CD4-positive, alpha-beta T cell treated with Interleukin-21 for 1 hour (primary cell): ENCODE measurements at places on chromosomes 2 and 18.

DNA sequence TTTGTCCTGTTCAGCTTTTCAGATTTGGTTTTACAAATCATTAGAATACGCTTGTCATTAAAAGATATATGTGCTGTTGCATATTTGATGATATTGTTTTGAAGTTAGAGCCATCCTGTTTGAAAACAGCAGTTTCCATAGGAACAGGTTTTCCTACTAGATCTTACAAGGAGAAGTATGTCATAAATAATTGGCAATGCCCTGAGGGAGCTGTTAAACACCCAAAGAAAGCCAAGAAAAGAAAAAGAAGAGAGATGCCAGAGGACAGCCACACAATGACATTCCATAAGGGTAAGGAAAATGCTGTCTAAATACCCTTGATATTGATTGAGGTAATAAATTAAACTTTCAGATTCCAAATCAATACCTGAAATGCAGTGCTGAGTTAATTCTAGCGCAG lies 392.2 kb upstream of the CRIM1 start:
- no peak for DNase-seq

DNA sequence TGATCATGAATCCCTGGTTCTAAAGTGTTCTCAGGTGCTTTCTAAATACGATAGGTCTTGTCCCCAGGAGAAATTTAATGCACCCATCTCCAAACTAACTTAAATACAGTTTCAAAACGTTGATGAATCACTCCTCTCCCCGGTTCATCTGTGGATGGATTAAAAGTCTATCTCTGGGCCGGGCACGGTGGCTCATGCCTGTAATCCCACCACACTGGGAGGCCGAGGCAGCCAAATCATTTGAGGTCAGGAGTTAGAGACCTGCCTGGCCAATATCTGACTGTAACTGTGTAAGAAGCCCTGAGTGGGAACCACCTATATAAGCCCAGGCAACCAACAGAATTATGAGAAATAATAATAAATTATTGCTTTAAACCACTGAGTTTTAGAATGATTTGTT lies 78.7 kb downstream of the LONRF2 start:
- no peak for DNase-seq

- DNase-seq: no peak
Observed at GRCh38 chr18:65746936-65747335, 3.9 kb upstream of the CDH7 start.

- DNase-seq: no peak
Observed at GRCh38 chr2:55914786-55915185, 8.8 kb downstream of the EFEMP1 start.

DNA sequence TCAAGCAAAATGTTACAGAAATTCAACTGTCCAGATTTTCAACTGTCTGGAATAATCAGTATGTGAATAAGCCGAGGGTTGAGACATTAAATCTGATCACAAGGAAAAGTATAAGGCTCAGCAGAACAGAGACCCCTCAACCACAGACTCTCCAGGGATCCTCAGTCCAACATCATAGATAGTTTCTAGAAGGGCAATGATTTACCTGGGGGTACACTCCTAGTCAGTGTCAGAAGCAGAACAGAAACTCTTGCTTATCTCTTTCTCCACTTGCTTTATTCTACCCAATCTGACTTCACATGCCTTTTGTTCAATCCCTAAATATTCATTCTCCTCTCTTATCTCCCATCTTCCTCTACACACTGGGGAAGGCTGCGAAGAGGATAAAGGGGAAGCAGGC lies 36.4 kb downstream of the ICOS start:
- no peak for DNase-seq

DNA sequence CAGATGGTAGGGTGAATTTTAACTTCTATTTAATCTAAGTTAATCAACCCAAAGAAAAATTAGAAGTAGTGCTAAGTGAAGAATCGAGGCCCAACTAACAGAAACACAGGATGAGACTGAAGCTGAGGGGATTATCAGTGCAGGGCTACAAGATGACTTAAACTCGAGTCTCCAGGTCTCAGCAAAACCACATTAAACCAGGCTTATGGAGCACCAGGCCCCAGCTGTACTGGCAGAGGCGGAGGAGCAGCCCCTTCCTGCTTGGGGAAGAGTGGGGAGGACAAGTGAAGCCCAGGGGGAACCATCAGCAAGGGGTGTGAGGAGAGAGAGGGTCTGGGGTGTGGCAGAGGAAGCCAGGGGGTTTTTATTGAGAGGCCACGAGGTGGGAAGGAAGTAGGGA lies 135.9 kb upstream of the EPAS1 start:
- no peak for DNase-seq

GRCh38 chr18:332721-333510 lies 65.1 kb upstream of the THOC1 start:
- no peak for DNase-seq

DNA sequence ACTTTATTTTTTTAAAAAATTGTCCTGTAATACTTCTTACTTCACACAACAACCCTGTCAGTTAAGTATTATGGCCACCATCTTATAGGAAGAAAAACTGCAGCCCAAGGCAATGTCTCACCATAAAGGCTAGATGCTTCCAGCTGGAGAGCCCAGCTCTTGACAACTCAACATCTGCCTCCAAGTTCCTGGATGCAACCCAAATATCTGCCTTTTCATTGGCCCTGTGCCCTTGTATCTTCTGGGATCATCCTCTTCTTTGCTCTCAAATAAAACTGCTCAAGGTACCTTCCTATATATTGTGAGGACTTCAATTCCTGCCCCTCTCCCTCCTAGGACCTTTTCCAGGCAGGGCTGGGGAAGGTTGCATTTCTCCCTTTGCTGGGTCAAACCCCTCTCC lies 69.5 kb downstream of the BIN1 start:
- no peak for DNase-seq

DNA sequence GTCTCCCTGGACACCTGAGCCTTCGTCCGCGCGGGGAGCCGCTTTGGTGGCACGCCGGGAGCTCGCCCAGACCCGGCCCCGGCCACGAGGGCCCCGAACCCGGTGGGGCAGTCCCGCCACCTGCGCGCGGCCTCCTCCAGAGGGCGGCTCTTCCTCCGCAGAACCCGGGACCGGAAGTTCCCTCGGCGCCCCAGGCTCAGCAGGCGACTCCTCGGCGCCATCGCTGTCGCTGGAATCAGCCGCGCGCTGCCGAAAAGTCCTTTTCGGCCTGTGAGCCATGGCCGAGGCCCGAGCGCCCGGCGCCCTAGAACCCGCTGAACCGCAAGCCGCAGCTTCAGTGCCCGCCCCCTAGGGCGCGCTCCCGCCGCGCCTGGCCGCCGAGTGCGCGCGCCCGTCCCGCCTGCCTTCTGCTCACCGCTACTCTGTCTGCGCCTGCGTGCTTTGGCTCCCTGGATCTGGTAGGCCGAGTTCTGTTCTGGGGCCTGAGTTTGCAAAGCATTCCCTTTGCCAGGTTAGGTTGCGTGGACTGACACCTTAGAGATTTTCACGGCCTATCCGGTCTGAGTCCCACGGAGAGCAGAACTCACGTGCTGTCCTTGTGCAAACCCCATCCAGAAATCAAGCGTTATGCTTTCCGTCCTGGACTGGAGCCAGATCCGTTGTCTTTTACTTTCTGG lies at the start of gene GCFC2:
GCFC2 (minus strand) TSS at position 339 of the 677 bp plus-strand sequence; CDS start at position 279, 60 bp downstream.
- peak; percentile 86 for DNase-seq

DNA sequence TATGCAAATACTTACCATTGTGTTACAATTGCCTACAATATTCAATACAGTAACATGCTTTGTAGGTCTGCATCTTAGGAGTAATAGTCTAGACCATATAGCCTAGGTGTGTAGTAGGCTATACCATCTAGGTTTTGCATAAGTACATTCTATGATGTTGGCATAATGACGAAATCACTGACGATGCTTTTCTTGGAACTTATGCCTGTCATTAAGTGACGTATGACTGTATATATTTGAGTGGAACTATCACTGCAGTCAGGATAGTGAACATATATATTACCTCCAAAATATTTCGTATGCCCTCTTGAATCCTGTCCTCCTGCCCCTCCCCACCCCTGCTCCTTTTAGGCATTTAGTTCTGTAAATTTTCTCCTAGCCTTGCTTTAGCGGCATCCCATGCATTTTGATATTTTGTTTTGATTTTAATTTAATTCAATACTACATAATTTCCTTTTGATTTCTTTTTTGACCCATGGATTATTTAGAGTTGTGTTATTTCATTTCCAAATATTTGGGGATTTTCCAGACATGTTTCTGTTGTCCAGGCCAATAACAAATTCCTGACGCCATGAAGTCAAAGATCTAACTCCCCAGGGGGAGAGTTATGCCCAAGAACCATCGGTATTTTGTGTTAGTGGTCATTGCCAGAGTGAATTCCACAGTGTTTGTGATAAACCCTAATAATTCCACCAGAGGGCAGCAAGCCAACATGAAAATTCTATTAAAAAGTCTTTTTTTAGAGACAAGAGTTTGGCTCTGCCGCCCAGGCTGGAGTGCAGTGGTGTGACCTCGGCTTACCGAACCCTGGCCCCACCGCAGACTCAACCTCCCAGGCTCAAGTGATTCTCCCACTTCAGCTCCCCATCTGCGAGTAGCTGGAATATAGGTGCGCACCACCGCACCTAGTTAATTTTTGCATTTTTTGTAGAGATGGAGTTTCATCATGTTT lies 24.2 kb upstream of the CASP8 start:
- DNase-seq: peak; percentile 85

- DNase-seq: no peak
Observed at GRCh38 chr2:238938401-238939055, 90.6 kb downstream of the TWIST2 start.

DNA sequence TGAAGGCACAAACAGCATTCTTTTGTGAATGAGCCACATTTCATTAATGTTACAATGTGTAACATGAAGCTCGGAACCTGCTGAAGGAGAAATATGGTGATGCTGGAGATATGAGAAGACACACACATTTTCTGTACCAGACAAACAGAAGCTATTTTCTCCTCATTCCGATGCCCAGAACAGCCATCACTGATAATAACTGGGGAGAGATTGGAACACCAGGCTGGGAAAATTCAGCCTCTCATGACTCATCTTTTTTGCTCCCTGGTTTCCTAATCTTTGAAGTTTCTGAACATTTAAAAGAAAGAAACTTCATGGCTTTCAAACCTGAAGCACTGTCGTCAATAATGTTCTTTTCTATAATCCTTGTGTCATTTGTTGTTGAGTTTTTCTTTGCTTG lies 110.9 kb downstream of the LYPD6 start:
- DNase-seq: no peak
